ENCODE measurements at places on chromosomes 4 and X. TPM values are rescaled to one million over a fixed set of nuclear protein-coding genes. Genes with fewer than 3 reads are reported as not detected.

DNA sequence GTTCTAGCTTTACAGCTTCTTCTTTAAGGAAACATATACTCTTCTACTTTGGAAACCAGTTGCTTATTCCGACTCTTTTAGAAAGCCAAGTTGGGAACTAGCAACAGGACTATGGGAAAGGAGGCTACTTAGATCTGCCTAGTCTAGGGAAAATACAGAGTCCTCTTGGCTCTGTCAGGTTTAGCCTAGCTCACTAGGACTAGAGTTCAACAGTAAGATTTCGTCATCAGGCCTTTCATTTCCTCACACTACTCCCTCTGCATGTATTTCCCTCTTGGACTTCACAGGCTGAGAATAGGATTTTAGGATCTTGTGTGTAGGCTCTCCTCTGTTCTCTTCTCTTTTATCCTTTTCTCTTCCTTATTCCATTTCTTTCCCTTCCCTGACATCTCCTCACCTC, 409.8 kb downstream of the AR start:
- no peak for DNase-seq

- DNase-seq: no peak
These were observed 101.1 kb downstream of the ATP8A1 start for GRCh38 chr4:42555828-42556227.

The IL21 gene
- not detected for total RNA-seq

The TEX13D gene
- total RNA-seq: not detected

All from right cardiac atrium (tissue), 5 donors.